ENCODE measurements at places on chromosomes 3 and 15.

GRCh38 chr3:179580992-179581391 is 18.3 kb downstream of the ACTL6A start:
- DNase-seq = no peak

- DNase-seq = no peak
Observed at GRCh38 chr3:71456826-71457225, 126.7 kb downstream of the FOXP1 start.

- DNase-seq = no peak
Observed at GRCh38 chr15:52737720-52738119, 52.4 kb downstream of the ONECUT1 start.

DNA sequence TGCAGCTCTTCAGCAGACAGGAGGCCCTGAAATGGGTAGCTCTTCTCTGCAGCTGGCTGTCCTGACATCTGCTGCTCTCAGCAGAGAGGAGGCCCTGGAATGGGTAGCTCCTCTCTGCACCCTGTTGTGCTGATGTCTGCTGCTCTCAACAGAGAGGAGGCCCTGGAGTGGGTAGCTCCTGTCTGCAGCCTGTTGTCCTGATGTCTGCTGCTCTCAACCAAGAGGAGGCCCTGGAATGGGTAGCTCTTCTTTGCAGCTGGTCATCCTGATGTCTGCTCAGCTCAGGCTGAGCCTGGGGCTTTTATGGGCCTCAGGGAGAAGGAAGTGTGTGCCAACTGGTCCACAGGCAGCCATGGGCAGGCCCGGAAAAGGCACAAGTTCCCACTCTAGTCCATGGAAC is 66.6 kb downstream of the PIK3CB start:
- no peak for DNase-seq

GRCh38 chr3:52440671-52441070 is 4.2 kb downstream of the SEMA3G start:
- DNase-seq = no peak

GRCh38 chr3:44476181-44476611 is 1.3 kb downstream of the ZNF445 start:
- DNase-seq = no peak

GRCh38 chr15:75114796-75115195 is 86.9 kb upstream of the C15orf39 start:
- no peak for DNase-seq

DNA sequence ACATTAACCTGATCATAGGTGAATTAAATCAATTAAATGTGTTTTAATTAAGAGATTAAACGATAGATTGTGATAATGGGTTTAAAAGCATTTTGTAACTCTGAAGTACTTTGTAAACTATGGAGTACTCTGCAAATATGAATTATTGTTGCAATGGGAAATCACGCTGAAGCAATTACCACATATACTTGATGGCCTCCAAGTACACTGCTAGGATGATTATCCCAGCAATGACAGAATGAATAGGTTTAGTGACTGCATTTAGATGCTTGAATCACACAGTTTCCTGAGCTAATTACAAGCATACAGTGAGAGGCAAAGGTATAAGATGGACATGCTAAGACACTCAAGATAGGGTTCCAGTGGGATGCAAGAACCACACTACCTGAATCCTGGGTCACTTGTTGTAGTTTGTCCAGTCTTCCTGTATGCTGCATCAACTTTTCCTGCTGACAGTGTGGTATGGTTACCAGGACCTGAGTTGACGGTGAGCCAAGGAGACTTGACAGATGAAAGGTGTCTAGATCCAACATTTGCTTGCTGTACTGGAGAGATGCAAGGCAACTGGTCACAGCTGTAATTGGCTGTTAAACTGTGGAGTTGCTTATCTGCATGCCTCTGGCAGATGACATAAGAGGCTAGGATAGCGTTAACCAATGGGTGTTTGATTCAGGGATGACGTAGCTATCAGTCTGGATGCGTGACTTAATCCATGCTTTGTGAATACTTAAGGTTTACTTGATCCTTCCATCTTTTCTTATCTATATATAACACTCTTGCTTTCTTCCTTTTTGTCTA is 38.0 kb downstream of the RNF13 start:
- DNase-seq = no peak

DNA sequence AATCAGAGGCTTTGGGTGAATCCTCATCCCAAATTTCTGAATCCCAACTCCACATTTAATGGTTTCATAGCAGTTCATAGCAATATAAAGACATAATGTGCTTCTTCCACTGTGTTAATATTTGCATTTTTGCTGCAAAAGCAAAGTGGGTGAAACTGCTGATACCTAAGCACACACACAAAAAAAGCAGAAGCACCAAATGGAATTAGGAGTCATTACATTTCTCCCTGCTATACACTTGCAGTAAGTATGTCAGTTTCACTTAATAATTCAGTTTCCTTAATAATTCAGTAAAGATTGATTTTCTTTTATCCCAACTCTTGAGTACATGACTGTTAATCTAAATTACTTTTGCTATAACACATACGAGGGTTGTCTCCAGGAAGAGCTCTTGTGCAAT is 48.9 kb upstream of the ALCAM start:
- DNase-seq = no peak

DNA sequence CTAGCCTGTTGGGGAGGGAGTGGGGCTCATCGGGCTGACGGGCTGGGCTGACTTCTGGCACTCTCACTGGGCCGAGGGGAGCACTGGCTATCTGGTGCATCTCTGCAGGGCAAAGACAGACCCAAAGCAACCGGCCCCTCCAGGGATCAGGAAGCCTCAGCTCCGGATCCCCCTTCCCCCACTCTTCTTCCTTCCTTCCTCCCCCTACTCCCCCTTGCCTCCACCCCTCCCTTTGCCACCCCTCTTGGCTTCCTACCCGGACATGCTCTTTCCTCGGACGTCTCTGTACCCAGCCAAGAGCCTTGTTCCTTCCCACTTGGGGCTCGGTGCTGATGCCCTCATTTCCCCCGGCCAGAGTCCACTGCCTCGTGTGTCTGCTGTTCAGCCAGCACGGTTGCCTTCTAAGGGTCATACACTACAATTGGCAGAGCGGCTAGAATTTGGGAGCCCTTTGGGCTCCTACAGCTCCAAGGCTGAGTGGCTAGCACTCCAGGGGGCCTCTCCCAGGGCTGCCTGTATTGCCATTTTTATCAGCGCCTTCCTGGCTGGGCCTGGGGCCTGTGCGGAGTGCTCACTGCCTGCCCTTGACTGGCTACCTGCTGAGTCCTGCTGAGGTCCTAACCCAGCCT is 10.9 kb downstream of the SEMA3F start:
- DNase-seq = no peak

DNA sequence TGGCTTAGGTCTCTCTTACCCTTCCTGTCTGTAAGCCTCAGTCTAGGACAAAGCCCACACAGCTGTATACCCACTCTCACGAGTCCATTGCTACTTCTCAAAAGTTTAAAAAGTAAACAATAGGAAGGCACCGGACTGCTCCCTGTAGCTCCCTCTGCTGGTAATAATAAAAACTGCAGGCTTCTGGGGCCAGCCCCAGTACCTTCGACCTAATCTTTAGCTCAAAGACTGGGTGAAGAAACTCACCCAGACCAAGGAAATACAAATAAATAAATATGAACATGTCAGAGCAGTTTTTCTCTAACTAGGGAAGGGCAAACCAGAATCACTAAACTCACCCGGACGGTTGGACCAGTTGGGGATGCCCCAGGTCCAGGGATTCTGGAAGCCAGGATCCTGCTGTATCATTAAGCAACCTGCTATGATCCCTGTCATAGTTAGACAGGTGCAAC is 5.0 kb downstream of the FAM219B start:
- DNase-seq = no peak

DNA sequence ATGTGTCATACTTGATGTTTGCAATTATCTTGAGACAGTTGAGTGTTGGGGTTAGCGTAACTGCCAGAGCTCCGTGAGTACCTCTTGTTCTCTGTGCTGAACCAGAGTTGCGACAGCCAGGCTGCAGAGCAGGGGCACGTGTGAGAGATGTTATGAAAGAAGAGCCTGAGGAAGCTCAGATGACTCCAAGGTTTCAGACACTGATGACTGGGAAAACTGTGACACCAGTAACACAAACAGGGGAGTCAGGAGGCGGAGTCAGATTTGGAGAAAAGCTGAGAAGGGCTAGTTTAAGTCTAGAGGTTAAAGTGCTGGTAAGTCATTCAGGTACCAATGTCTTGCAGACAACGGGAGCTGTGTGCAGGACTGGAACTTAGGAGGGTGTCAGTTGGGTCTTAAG is 45.0 kb downstream of the BLM start:
- no peak for DNase-seq

GRCh38 chr3:194029846-194030245 is 106.1 kb upstream of the HES1 start:
- no peak for DNase-seq

- no peak for DNase-seq
Observed at GRCh38 chr3:45951946-45952345, 8.7 kb downstream of the CXCR6 start.

DNA sequence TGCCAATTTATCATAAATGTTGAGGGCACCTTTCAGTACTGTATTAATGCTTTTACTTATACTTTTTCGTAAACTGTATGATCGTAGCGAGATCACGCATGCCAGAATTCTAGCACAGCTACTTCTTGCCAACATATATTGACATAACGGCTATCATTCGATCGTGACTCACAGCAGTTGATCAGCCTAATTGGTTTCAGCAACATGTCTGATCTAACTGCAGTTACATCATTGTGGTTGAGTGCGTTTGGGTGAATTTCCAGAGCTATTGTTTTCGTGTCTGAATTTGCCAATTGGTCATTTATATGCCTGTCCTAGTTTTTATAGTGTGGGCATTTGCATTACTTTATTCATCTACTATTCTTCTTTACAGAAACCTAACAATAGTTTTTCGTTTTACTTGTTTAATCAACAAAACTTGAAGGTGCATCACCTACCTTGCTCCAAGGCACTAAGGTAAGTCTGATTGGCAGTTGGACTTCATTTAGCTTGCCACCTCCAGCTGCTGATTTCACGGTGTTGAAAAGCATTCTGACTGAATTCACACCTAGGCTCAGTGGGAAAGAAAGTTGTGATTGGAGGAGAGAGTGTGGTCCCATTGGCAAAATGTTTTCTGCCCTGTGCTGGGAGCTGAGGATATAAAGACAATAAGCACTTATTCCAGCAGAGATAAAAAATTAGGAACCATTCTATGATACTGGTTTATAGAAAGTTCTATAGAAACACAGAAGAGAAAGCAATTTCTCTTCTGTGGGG is 120.9 kb upstream of the RGMA start:
- DNase-seq = no peak

DNA sequence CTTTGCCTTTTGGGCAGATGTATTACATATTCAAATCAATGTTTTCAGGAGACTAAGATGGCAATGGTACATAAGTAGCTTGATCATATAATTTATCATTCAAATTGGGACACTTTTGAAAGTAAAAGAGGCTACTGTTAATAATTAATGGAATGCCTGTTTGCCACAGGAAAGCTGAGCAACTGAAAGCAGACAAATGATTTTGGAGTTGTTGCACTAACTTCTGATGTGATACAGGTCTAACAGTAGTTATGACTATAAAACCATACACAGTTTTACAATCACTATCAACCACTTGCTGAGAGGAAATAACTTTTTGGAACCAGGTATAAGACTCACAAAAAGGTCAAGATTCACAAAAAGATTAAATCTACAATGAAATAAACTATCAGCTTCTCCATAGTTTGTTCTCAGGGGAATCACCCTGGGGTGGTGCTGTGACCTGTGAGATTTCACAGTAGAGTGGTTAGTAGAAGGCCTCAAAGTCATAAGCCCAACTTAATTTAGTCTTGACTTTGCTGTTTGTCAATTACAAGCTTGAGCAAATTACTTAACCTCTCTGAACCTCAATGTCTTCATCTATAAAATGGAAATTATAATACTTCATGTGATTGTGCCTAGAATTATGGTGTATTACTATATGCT is 42.7 kb downstream of the HHLA2 start:
- no peak for DNase-seq

- DNase-seq = no peak
Observed at GRCh38 chr3:109132801-109133473, 3.6 kb upstream of the C3orf85 start.

DNA sequence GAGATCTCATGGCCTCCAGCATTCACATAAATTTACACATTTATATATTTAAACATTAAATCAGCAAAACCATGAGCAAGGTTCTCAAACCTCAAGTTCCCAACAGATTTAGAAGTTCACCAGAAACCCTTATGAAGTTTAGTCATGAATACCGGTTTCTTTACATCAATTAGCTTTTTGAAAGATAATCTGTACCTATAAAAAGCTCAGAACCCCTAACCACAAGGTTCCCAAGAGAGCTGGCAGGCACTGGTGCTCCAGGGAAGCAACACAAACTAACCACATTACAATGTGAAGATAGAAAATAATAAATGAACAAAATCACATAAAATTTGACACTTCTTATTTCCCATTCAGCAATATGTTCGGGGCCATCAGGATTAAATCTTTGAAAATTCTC is 150.9 kb downstream of the FBN1 start:
- DNase-seq = no peak

DNA sequence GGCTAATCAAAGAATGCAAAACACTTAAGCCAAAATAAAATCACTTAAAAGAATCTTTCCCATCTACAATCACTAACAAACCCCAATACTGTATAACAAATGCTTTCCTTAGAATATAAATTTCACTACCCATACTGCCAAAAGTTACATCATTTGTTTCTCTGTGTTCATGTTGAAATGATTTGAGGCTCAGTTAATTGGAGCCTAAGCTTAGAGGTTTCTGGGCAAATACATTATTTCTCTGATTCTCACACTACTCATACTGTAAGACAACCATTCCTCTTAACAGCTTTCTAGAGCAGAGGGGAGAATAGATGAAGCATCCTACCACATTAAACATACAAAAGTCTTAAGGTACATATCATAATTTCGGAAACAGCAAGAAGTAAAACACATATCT is 2.1 kb downstream of the RIOX2 start:
- no peak for DNase-seq

DNA sequence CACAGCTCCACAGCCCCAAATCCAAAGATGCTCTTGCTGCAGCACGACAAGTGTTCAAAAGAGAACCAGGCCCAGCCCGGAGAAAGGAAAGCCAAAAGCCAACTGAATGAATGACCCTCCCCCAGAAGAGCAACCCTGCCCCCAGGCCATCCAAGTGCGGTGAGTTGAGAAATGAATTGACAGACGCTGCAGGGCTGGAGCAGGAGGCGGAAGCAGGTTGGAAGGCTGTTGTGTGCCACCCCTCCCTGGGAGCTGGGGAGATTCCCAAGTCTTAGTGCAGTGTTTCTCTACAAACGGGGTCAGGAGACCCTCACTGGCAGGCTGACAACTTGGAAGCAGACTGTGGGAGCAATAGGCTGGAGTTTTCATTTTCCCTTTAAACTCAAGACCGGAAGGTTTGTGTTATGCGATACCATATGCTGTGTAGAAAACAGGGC is 3.5 kb upstream of the SPTBN5 start:
- DNase-seq = no peak

- DNase-seq = no peak
Observed at GRCh38 chr3:190502946-190503345, 10.9 kb upstream of the IL1RAP start.

- DNase-seq = no peak
Observed at GRCh38 chr15:61393524-61393923, 164.4 kb upstream of the RORA start.

- DNase-seq = no peak
Observed at GRCh38 chr3:14991818-14992612, 44.6 kb downstream of the NR2C2 start.

GRCh38 chr3:171658841-171659240 is 151.4 kb downstream of the PLD1 start:
- DNase-seq = no peak
